HAP-1 (cell line): ENCODE measurements at places on chromosomes 5 and 9.
A peak's percentile ranks its signal among the peaks of the same experiment; 100 is the strongest.

- DNase-seq, result no peak
Observed at GRCh38 chr9:9846557-9846956, 766.2 kb downstream of the PTPRD start.

GRCh38 chr5:55345327-55345726 lies 37.5 kb downstream of the MTREX start:
- DNase-seq, result no peak

- no peak for DNase-seq
Observed at GRCh38 chr9:28045051-28045450, 471.8 kb upstream of the C9orf72 start.

- no peak for DNase-seq
Observed at GRCh38 chr9:136297766-136298735, 5.8 kb downstream of the CCDC187 start.

DNA sequence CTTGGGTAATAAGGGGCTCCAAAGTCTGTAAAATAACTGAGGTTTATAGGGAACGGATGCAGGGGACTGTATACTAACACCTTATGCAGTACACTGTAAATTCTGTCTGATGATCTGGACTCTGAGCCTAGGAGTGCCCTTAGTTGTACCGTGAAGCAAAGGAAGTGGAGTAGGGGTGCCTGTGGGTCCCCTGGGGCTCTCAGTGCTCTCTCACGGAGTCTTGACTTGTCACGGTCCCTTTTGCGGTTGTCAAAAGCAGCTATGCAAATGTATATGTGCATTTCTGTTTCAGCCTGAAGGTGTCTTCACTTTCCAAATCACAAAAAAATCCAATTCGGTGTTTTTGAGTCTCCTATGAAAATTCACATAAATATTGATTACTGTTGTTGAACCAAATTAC lies 17.8 kb downstream of the DMRT1 start:
- no peak for DNase-seq

DNA sequence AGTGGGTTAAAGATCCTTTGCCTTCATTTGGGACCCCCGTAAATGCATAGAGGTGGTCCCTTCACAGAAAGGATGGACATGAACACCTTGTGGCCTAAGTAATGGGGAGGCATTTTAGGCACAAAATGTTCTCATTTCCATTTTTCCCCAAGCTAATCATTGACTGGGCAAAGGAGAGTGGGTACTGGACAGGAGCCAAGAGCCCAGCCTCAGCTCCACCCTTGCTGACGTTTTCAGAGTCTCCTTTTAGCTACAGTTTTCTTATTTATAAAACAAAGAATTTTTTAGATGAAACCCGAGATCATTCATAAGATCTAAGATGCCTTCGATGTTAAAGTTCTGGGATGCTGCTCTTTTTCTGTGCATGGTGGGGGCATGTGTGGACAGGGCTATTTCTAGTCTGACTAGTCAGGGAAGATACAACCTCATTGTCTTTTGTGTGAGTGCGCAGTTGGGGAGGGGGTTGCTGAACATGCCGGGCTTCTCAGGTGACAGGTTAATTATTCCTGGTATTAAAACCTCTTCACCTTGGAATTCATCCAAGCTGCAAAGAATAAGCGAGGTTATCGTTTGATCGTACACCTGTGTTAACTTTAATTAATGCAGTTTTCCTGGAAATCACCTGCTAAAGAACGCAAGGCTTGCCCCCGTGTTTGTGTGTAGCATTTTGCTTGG lies 48.4 kb downstream of the ADAMTS16 start:
- DNase-seq, result no peak

GRCh38 chr9:95030920-95031642 lies 286.4 kb downstream of the FANCC start:
- DNase-seq, result no peak

GRCh38 chr5:71621741-71622140 lies 34.6 kb downstream of the MCCC2 start:
- DNase-seq, result no peak

GRCh38 chr5:88813805-88814575 lies 69.0 kb downstream of the MEF2C start:
- peak; percentile 39 for DNase-seq
